Kidney tubule cell (primary cell): ENCODE measurements at places on chromosomes 5 and 9.

- DNase-seq = peak; percentile 70
Measured at GRCh38 chr5:136686192-136686872, 321.0 kb upstream of the TRPC7 start.

DNA sequence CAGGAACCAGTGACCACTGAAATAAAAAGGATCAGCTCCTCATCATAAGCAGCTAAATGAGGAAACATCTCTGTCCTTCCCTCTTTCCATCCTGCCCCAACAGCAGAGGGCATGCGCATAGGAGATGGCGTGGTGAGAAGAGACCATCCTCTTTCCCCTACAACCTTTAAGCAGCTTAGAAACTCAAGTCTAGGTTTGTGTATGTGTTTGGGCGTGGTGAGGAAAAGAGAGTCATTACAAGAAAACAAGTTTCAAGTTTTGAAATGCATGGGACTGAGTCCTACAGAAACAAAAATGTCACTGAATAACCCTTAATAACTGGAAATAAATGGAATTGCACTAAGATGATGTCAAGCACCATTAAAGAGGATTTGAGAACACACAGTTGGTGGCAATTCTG is 96.4 kb upstream of the IL12B start:
- no peak for DNase-seq

- no peak for DNase-seq
Measured at GRCh38 chr9:131722255-131722654, 17.6 kb downstream of the RAPGEF1 start.

DNA sequence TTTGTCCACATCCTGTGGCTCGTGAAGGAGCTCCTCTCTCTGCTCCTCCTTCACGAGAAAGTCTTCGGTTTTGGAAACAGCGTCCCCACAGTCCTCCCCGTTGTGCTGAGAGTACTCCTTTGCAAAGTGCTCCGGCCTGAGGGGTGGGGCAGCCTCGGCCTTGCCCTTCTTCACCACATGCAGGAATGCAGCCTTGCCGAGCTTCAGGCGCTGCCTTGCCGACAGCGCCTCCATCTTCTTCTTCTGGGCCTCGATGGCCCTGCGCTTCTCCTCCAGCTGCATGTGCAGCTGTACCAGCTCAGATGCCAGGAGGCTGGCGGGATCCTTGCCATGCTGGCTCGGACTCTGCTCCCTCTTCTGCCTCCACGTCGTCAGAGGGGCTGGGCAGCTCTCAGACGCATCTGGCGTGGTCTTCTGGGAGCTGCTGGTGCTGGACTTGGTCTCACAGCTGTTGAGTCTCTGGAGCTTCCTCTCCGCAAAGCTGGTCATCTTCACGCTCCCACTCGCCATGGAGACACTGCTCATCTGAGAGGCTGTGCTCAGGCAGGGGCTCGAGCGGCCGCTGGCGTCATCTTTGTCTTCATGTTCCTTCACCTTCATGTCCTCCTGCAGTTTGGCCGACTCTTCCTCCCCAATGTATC is 85.5 kb downstream of the CAMSAP1 start:
- DNase-seq = no peak

- no peak for DNase-seq
Measured at GRCh38 chr5:174383210-174384167, 338.0 kb downstream of the NSG2 start.

DNA sequence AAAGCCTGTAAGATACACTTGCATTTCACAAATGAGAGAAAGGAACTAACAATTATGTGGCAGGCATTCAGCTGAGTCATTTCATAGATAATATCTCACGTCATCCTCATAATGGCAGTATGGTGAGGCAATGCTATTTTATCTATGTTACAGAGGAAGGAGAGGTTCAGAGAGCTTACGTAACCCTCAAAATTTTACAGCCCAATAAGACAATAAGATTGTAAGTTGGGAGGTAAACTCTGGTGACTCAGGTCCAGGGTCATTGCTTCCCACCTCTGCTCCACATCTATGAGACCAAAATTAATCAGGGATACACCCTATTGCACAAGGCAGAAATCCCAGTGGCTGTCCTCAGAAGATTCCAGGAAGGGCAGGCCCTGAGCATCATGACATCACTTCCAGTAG is 309.7 kb downstream of the NSG2 start:
- DNase-seq = peak; percentile 25

DNA sequence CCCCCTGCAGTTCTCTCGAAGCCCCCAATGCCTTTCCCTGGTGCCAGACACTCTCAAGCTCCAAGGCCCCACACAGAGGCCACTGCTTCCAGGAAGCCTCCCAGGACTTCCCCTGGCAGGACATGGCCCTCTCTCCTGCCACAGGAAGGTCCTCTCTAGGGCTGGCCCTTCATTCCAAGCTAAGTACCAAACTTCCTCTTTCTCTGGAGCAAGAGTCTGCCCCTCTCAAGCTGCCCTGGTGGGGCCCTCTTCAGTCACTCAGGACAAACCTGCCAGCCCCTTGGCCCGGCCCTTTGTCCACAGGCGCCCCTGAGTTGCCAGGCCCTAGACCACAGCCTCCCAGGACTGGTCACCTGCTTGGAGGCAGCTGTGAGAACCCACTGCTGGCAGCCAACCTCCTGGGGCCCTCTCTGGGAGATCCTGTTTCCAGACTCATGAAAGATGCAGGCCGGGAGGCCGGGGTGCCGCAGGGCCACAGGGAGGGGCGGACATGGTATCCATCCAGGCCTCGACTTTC is 6.6 kb downstream of the NINJ1 start:
- DNase-seq = no peak

DNA sequence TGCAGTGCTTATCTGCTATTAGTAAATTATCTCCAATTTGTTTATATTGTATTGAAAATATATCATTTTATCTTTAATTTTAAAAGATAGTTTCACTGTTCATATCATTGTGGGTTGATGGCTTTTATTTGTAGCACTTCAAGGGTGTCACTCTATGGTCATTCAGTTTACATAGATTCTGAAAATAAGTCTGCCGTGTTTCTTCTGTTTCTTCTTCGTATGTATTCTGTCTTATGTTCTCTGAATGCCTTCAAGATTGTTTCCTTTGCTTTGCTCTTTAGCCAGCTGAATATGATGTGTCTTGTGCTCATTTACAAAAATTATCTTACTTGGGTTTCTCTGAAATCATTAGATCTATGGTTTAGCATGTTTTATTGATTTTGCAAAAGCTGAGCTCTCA is 359.9 kb downstream of the CYLC2 start:
- no peak for DNase-seq

DNA sequence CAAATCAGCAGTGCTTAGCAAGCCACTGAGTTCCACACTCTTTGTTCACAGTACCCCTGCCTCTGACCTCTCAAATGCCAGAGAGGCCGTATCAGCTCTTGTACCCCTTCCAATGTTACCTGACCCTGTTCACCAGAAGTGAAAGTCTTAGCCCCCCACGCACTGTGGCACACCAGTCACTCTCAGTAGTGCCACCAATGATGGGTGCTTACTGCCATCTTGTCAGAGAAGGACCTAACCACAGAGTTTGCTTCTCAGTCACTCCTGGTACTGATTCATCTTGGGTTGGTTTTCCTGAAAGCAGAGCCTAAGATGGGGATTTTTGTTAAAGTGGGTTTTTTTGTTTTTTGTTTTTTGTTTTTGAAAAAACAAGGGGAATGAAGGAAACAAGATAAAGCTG is 28.8 kb upstream of the PANK3 start:
- DNase-seq = no peak

DNA sequence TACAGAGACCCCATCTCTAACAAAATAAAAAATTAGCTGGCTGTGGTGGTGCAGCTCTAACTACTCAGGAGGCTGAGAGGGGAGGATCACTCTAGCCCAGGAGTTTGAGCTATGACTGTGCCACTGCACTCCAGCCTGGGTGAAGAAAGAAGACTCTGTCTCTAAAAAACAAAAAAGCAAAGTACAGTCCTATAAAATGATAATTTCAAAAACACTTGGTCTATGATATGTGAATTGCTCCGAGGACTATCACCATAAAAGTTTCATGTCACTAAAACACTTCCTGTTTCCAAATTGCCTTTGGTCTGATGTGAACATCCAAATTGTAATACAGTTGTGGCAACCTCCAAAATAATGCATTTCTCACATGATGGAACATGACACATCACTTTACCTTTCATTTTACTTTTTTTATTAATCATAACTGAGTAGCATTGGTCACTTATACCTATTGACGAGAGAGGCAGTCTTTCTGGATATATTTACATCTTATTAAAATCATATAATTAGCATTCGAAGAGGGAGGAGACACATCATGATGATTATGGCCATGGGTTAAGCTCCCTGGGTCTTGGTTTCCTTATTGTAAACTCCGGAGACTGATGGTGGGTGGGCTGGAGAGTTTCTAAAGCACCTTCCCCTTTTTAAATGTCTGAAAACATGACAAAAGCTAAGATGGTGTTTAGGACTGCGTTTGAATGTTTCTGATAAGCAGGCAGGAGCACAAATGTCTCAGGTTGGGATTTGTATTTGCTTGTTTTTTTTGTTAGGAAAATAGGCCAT is 25.8 kb upstream of the CD180 start:
- DNase-seq = no peak

GRCh38 chr9:137388589-137389427 is 34.2 kb downstream of the EXD3 start:
- DNase-seq = no peak

DNA sequence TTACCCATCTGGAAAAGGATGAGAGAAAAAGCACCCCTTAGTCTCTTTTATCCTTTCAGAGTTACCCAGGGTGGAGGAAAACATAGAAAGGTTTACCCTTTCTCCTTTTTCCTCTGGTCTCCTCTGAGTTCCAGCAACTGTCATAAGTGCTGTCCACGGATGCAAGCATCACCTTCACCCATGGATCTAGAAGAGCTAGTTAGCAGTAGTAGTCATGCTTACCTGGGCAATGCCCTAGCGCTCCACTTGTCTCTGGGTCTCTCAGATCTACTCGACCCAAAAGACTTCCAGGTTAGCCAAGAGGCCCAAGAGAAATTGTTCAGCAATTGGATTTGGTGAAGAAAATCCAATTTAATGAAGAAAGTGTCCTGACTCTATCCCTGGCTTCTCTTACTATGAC is 656.2 kb upstream of the PTPRD start:
- no peak for DNase-seq

DNA sequence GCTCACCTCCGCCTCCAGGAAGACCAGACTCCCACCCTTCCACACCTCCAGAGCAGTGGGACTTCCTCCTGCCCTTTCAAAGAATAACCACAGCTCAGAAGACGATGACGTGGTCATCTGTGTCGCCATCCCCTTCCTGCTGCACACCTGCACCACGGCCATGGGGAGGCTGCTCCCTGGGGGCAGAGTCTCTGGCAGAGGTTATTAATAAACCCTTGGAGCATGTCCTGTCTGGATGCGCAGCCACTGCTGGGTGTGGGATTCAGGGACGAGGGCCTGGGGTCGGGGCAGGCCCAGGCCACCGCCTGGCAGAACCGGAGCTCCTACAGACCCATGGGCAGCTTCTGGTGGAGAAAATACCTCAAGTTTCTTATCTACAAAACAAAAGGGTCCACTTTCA is 5.0 kb downstream of the PAEP start:
- peak; percentile 12 for DNase-seq

- no peak for DNase-seq
Measured at GRCh38 chr9:136940526-136941230, 3.9 kb downstream of the FBXW5 start.

- no peak for DNase-seq
Measured at GRCh38 chr5:17415321-17415758, 82.7 kb upstream of the TAF11L2 start.

- DNase-seq = peak; percentile 18
Measured at GRCh38 chr5:68353605-68354004, 138.0 kb downstream of the PIK3R1 start.

- no peak for DNase-seq
Measured at GRCh38 chr5:158529454-158529853, 570.3 kb downstream of the EBF1 start.

- DNase-seq = peak; percentile 73
Measured at GRCh38 chr5:116454417-116454927, 120.2 kb downstream of the SEMA6A start.

- peak; percentile 8 for DNase-seq
Measured at GRCh38 chr5:119220576-119221197, 135.1 kb upstream of the TNFAIP8 start.

- DNase-seq = no peak
Measured at GRCh38 chr9:108512426-108513173, 343.2 kb downstream of the ACTL7B start.

DNA sequence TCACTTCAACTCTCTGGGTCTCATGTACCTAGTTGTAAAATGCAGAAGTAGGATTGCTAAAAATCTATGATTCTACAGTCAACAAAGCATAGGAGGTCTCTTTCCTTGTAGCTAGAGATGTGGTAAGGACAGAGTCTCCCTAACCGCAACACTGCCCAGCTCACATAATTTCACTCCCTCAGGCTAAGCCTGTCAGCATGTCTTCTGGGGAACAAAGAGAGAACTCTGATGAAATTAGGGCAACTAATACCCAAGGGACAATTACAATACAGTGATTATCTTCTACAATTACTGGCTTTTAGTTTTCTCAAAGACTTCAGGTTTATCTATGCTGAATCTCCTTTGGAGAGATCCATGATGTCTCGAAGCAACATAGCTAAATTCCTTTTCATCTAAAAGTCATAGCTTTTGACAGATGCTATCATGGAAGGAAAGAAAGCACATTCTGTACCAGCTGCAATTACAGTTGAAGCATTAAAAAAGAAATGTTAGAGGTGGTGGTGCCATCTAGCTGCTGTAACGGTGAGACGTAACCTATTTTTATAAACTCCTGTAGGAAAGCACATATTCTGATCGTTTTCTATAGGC is 141.1 kb upstream of the TARS1 start:
- peak; percentile 55 for DNase-seq

GRCh38 chr9:81032831-81033230 is 656.5 kb downstream of the TLE1 start:
- peak; percentile 62 for DNase-seq

GRCh38 chr9:102237094-102237493 is 498.6 kb upstream of the GRIN3A start:
- DNase-seq = no peak

DNA sequence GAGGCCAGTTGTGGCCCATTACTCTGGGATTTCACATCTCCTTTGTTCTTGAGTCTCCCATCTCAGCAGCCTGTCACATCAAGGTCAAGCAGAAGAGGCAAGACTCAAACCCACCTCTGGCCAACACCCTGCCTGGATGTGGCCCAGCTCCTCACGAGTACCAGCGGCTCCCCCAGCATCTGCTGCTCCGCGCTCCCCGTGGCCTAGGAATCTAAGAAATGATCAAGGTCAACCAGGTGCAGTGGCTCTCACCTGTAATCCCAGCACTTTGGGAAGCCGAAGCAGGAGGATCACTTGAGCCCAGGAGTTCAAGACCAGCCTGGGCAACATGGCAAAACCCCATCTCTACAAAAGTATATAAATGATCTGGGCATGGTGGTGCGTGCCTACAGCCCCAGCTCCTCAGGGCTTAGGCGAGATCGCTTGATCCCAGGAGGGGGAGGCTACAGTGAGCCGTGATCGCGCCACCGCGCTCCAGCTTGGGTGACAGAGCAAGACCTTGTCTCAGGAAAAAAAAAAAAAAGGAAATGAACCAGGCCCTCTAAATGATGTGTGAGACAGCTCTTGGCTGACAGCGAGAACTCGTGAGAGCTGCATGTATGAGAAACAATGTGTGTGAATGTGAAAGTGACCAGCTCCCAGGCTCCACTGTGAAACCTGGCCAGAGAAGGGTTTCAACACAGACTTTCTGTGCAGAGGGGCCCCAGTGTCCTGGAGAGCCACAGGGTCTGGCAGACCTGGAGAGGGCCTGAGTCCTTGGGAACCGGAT is 61.6 kb upstream of the ANGPTL2 start:
- DNase-seq = no peak

- no peak for DNase-seq
Measured at GRCh38 chr5:37859805-37860204, 20.0 kb upstream of the GDNF start.
